Fibroblast of mammary gland (primary cell): ENCODE measurements at places on chromosomes 6 and 20.

DNA sequence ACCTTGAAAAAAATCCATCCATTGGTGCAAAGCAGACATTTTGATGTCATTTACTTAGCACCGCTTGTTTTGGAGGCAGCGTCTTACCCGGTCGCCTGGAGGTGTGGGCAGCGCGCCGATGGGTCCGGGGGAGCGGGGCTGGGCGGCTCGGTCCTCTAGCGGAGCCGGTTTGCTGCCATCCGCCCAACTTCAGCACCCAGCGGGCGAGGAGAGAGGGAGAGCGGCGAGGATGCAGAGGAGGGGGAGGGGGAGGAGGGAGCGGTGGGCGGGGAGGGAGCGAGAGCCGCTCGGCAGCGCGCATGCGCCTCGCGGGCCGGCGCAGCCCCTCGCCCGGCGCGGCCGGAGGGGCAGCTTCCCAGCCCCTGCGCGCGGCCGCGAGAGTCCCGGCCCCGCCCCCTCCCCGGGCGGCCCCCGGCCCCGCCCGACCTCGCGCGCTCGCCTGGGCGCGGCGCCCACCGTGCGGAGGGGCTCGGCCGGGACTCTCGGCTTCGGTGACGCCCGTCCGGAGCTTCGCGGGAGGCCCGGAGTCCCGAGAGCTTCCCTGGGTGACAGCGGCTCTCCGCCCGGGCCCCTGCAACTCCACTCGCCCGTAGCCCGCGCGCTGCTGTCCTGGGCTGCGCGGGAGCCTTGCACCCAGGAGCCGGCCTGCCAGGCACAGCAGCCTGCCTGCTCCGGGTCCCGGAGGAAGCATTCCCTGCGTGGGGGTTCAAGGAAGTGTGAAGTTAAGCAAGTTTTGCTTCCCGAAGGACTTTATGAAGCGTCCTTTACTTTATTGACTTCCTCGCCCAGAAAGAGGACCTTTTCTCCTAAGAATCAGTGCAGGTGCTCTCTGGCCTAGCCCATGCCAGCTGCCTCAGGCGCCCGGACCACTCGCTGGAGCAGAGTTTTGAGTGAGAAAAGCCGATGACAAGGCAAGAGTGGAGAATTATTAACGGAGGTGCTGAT is at the start of gene RGS17:
TSS of gene RGS17 (minus strand) at position 246 of the 945 bp plus-strand sequence. CDS start 87,264 bp downstream, outside the sequence.
- DNase-seq, result peak; percentile 71

GRCh38 chr20:50085481-50086365 is 27.2 kb downstream of the UBE2V1 start:
- DNase-seq, result peak; percentile 71

GRCh38 chr6:24859132-24859531 is 60.4 kb upstream of the ARMH2 start:
- no peak for DNase-seq

- DNase-seq, result peak; percentile 85
Measured at GRCh38 chr6:74289884-74290283, 593.9 kb downstream of the CD109 start.

DNA sequence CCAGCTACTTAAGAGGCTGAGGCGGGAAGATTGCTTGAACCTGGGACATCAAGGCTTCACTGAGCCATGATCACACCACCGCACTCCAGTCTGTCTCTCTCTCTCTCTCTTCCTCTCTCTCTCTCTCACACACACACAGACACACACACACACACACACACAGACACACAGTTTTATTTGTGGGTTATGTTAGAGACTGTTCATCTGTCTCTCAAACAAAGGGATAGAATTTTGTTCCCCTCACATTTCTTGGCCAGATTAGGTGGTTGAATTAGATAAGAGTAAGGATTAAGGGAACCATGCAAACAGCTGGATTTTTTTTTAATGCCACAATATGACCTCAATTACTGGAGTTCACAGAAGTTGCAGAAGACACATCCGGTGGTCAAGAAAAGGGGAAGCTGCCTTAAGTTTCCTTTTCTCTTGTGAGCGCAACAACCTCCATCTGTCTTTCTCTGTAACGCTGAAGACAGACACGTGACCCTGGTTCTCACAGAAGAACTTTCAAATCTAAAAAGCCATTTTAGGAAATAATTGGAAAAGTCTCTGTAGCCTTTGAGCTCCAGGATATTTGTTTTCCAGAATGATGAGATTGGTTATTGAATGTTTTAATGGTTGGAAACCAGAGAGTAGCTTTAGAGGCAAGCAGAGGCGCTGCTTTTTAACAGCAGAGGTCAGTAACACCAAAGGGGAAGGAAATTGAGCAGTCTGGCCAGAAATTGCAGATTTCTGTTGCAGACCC is 32.9 kb upstream of the LGSN start:
- peak; percentile 69 for DNase-seq

DNA sequence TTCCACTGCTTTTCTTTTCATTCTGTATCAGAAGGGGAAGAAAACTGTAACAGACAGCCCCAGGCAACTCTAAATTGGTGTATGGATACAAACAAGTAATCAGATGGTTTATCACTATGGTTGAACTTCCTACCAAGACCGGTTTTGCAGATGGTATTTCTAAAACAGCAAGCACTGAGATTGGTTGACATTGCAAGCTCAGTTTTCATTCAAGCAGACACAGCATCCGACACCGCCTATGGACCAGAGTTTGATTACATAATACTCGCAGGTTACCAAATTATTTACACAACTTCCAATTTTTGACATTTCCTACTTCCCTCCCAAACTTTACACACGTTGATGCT is 209.9 kb downstream of the ALDH8A1 start:
- DNase-seq, result peak; percentile 5
